ENCODE measurements at places on chromosomes 4 and X. TPM values are rescaled to one million over a fixed set of nuclear protein-coding genes. Genes with fewer than 3 reads are reported as not detected.

- no peak for DNase-seq
Measured at GRCh38 chr4:174056959-174057358, 226.5 kb downstream of the FBXO8 start.

DNA sequence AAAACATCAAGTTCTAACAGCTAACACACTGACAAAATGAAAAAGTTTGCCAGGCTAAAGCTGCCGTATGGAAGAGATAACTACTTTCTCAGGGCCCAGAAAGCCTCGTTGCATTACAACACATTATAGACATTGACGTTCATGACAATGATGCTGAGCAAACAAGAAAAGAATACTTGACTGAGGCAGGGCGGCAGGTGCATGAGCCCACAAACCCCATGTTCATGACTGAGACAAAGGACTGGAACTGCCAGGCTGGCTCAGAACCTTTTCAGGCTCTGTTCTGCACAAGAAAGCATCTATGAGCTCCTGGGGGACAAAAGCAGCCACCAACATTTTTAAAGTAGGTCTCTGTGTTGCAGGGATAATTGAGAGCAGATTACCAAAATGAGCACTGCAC, 13.6 kb downstream of the TLR6 start:
- DNase-seq: no peak

DNA sequence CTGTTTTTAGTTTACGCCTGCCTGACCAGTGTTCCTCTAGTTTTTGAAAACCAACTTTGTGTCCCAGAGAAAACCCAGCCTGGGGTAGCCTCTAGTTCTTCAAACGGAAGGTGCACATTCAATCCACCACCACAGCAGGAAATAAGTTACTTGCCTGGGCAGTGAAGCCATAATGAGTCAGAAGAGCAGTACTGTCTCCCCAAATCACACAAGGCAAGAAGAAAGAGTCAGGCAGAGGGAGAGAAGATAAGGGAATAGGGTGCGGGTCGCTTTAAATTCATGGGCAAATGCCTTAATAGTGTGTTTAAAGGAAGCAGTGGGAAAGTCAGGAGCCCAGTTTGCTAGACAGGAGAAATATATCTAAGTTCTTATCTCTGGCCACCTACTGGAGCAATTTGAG, 333.8 kb upstream of the GRIA3 start:
- DNase-seq: no peak

- DNase-seq: no peak
Measured at GRCh38 chr4:88022289-88022688, 14.9 kb downstream of the PKD2 start.

Gene PAPSS1
- polyA plus RNA-seq: 36.0 TPM

Data from GM12878 (cell line).